ENCODE measurements at places on chromosomes 4 and X.

GRCh38 chr4:67765928-67766327 is 11.7 kb upstream of the GNRHR start:
- no peak for DNase-seq

GRCh38 chr4:55409468-55410171 is 13.9 kb downstream of the TMEM165 start:
- DNase-seq, result no peak

GRCh38 chr4:96035727-96036126 is 195.8 kb downstream of the PDHA2 start:
- no peak for DNase-seq

GRCh38 chr4:94665500-94666404 is 92.0 kb upstream of the BMPR1B start:
- no peak for DNase-seq

DNA sequence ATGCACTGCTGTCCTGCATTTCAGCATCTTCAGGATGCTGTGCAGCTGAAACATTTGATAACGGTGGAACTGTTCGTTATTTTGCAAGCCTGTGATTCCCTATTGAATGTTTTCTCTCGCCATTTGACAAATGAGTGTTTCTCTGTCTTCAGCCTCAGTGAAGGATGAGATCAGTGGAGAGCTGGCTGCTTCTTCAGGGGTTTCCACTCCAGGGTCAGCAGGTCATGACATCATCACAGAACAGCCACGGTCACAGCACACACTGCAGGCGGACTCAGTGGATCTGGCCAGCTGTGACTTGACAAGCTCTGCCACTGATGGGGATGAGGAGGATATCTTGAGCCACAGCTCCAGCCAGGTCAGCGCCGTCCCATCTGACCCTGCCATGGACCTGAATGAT is 52.6 kb downstream of the HTT start:
- no peak for DNase-seq

GRCh38 chr4:168264903-168265302 is 53.6 kb downstream of the DDX60 start:
- DNase-seq, result no peak

- DNase-seq, result no peak
Observed at GRCh38 chrX:32448320-32448719, 763.0 kb downstream of the DMD start.

GRCh38 chrX:13033193-13033592 is 11.2 kb downstream of the FAM9C start:
- DNase-seq, result no peak

DNA sequence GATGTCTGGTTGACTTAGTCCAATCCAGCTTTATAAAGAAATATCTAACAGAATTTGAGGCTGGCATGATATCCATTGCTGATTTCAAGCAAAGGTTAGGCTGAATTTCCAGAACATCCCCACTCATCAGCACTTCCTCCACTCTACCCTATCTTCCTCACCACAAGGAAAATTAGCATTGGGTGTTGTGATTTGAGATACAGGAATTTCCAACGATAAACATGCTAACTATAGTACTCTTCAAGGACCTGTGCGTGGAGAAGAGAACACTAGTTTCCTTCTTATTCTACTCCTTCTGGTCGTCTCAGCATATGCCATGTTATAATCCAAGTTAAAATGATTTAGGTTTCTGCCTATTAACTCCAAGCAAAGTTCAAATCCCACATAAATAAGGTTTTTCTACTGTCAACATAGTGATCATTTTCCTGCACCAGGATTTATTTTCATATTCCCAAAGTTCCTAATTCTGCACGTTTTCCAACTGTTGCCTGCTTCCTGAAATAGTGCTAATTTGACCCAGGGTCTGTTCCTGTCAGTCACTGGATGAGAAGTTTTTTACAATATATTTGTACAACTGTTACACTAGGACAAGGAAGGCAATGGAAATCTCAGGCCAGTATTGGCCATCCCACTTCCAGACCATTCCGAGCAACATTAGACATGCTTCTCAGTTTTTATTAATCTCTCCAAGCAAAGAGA is 177.6 kb upstream of the EDNRA start:
- no peak for DNase-seq

- no peak for DNase-seq
Observed at GRCh38 chr4:83115000-83115399, 471 bp upstream of the PLAC8 start.

DNA sequence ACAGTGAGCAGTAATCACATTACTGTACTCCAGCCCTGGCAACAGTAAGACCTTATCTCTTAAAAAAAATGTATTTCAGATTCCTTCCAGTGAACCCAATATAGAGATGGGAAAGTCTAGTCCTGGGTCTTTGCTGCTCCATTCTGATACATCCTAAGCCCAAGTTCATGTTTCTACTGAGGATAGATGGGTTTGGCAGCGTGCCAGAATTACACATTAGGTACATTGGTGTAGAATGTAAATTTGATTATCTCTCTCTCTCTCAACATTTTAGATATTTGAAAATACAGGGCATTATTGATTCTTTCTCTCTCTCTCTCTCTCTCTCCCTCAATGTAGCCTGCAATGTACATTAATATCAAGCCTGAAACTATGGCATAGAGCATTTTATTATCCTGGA is 43.5 kb upstream of the ZNF330 start:
- no peak for DNase-seq

DNA sequence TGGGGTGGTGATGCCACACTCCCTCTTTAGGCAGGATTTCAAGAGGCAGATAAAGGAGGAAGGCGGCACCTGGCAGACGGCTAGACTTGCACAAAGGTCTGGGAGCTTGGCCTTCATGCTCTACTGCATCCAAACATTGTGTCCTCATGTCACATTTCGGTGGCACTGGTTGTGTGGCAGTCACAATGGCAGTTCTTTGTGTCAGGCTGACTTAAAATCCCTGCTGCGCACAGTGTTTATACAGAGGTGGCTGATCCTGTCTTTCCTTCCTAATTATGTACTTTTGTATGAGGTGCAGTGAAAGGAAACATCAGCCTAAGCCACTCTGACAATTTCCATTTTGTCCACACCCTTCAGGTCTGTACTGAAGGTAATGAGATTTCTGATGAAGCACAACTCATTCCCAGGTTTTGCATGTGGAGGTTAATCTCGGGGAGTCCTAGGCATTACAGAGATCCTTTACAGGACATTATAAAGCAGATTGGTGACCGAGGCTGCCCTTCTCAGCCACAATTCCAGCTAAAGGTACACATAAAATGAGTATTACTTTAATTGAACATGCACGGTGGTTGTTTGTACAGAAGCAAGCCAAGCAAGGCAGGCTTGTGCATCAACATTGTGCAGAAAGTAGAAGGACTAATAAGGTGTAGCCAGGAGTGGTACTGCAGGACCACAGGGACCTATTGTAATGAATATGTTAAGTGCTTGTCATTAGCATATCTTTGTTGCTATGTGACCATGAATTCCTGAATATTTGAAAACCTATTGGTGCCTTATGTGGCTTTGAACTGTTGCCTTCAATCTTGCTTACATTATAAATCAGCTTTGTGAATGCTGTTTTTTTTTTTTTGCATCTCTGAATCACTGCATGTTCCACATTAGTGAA is 147.6 kb downstream of the STK32B start:
- DNase-seq, result no peak

Measured in activated T-helper 1 cell treated with anti-CD3 and anti-CD28 coated beads, Interleukin-2, amount 50 U/mL, for 16 hours (primary cell).